ENCODE measurements at places on chromosomes 4 and X.
A peak's percentile ranks its signal among the peaks of the same experiment; 100 is the strongest.

GRCh38 chr4:12852338-12853307 lies 631.5 kb downstream of the RAB28 start:
- peak; percentile 13 for DNase-seq

DNA sequence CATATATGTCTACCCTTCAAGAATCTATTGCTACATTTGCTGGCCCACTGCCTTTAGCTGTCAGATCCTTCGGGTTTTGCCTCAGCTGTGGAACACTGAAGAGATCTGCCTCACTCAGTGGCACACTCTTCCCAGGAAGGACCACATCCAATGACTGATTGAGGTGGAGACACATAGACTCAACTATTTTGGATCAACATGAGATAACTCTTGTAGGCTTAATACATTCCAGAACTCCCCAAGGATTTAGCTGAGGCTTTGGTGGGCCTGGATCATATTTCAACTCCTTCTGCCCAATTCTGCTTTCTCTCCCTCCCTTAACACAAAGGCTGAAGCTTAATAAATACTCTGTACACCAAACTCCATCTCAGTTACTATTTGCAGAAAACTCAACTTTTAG lies 100.5 kb downstream of the CORIN start:
- DNase-seq, result no peak

- DNase-seq, result peak; percentile 7
Measured at GRCh38 chr4:75490155-75490554, 24.0 kb downstream of the RCHY1 start.

DNA sequence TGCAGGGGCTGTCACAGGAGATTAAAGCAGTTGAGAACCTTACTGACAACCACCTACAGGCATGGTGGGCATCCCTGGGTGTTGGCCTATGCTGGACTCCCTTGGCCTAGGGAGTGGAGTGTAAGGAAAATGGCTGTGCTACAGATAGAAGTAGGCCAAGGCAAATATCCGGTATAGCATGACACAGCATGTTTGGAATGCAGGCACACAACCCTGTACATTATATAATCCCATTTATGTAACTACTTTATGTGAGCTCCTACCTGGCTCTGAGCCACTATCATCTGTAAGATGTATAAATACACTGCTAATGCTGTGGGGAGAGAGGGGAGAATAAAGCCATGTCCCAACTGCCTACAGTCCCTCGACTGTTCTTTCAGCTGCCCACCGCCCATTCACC lies 38.7 kb upstream of the KCTD8 start:
- DNase-seq, result no peak

DNA sequence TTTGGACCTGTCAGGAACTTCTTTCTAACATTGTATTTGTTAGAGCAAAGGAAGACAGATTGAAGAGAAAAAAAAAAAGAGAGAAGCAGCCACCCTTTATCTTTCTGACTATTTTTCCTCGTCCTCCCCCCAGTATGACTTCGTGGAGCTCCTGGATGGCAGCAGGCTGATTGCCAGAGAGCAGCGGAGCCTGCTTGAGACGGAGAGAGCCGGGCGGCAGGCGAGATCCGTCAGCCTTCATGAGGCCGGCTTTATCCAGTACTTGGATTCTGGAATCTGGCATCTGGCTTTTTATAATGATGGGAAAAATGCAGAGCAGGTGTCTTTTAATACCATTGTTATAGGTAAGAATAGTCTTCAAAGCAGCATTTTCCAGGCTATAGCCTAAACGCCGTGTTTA lies 237.7 kb downstream of the DCTD start:
- DNase-seq, result no peak

DNA sequence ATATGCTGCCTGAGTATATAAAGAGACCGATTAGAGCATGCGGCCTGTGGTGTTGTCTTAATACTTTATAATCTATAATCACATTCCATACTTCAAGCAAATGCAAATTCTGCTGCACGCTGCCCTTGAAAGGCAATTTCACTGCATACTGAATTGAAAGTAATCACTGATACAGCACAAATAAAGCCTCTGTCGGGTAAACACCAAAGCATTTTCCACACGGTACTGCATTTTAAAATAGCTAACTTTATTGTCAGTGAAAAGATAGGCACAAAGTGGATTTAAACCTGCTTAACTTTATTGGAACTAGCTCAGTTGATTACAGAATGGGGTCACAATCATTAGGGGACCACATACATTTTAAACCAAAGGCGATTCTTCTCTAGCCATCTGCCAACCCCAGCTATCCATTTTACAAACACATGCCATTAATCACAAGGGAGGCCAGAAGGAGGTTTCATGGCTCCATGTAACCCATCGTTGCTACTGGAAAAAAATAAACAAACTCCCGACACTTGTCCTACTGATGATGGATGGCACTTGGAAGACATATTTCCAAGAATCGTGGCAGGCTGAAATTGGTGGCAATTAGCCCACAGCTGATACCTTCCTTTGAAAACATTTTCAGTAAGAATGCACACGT lies 65.9 kb downstream of the AMOT start:
- DNase-seq, result no peak

DNA sequence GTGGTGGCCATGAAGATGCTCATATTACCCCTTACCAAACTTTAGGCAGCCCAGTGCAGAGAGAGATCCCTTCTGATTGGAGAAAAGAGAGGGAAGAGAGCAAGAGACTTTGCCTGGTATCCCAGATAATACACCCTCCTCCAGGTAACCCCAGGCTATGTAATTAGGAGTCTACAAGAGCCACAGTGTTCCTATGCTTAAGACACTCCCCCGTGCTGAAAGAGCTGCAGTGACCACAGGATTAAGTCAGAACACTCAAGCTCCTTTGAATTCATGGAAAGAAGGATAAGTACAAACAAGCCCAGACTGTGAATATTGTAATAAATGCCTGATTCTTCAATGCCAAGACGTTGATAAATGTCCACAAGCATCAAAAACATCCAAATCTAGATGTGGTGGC lies 41.4 kb downstream of the PABPC4L start:
- no peak for DNase-seq

Measured in AG04450 (cell line).